ENCODE measurements at places on chromosomes 13 and 19.
A peak's percentile ranks its signal among the peaks of the same experiment; 100 is the strongest.

DNA sequence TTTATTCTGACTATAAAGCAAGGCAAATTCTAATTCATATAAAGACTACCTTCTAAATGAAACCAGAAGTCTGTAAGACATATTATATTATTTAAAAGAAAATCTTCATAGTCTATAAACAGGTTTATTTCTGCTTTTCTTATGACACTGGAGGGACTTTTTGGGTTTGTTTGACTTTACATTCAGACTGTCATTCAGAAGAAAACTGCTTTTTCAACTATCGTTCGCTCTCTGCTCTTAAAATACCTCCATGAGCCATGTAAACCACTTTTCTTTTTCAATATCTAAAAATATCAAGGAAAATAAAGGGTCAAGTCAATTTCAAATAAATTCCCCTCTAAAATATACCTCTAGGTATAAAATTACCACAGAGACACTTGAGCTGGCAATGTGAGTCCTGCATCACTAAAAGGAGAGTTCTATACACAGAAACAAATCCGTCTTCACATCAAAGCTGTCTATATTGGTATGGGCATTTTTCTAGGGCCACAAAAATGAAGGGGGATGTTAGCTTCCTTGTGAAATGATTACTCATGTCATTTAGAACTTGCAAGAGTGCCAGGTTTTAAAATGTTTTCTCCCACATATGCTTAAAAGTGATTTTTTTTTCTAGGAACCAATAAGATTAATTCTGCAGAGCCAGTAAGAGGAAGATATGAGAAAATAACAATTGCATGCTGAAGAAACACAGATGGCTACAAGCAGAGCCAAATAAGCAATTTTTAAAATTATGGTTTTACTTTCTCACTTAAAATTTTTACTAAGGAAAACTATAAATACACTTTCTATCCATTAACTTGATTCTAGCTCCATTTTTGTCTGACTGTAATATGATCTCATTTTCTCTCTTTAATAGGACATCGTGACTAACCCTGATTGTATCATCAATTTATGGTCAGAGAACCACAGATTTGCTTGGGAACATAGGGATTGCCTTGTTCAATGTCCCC lies 181.8 kb downstream of the TBC1D4 start:
- peak; percentile 19 for DNase-seq

DNA sequence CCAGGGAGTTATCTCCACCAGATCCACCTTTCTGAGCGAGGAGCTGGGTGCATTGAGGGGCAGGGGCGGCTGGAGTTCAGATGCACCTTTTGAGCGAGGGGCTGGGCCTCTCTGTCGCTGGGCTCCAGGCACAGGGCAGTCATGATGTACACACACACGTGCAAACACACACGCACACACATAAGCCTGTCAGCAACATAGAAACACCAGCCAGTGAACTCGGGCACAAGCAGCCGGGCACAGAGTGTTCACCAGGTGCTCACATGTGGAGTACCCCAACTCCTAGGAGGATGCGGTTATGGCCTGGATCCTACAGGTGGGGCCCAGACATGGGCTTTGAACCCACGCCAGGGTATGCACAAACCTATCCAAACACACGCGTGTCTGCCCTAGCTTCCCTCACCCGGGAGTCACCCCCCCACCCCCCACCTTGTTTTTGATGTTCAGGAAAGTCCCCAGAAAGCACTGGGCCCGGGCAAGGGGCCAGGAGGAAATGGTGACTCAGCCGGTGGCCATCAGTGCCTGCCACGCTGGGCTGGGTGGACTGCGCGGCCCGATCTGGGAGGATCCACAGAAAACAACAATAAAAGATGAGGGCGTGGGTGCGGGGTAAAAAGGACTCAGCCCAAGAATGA lies 13.3 kb downstream of the ARRDC2 start:
- no peak for DNase-seq

- no peak for DNase-seq
Observed at GRCh38 chr13:31914843-31915242, 116.7 kb upstream of the FRY start.

GRCh38 chr19:7928741-7929701 lies 3.1 kb upstream of the CTXN1 start:
- DNase-seq, result no peak

GRCh38 chr19:32870981-32871451 lies 1.4 kb upstream of the SLC7A9 start:
- DNase-seq, result no peak

Measured in MM.1S (cell line).